ENCODE measurements at places on chromosomes 6 and 20.
A peak's percentile ranks its signal among the peaks of the same experiment; 100 is the strongest.

DNA sequence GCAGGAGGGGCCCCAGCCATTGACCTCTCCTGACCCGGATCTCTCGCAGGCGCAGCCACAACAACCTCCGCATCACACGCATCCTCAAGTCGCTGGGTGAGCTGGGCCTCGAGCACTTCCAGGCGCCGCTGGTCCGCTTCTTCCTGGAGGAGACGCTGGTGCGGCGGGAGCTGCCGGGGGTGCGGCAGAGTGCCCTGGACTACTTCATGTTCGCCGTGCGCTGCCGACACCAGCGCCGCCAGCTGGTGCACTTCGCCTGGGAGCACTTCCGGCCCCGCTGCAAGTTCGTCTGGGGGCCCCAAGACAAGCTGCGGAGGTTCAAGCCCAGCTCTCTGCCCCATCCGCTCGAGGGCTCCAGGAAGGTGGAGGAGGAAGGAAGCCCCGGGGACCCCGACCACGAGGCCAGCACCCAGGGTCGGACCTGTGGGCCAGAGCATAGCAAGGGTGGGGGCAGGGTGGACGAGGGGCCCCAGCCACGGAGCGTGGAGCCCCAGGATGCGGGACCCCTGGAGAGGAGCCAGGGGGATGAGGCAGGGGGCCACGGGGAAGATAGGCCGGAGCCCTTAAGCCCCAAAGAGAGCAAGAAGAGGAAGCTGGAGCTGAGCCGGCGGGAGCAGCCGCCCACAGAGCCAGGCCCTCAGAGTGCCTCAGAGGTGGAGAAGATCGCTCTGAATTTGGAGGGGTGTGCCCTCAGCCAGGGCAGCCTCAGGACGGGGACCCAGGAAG, 4.5 kb upstream of the COL9A3 start:
- no peak for DNase-seq

- DNase-seq, result no peak
Measured at GRCh38 chr20:47392721-47393073, 36.2 kb upstream of the ZMYND8 start.

GRCh38 chr20:8790442-8791074, 278.3 kb upstream of the PLCB4 start:
- DNase-seq, result peak; percentile 67

GRCh38 chr20:40781327-40782042, 92.4 kb upstream of the MAFB start:
- DNase-seq, result no peak

- DNase-seq, result no peak
Measured at GRCh38 chr6:42195415-42195814, 659 bp upstream of the GUCA1B start.

DNA sequence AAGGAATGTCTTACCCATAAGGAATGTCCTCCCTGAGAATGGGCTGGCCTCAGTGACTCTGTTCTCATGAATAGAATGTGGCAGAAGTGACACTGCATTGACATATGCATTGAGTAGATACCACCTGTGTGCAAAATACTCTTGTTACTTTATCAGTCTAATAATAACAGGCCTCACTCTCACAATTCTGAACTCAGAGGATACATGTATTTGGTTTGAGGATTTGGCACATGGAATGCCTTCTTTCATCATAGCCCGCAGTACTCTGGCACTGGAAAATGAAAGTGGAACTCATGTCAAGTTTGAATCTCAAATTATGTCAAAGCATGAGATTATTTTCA, 52.9 kb upstream of the PLCB4 start:
- DNase-seq, result no peak

DNA sequence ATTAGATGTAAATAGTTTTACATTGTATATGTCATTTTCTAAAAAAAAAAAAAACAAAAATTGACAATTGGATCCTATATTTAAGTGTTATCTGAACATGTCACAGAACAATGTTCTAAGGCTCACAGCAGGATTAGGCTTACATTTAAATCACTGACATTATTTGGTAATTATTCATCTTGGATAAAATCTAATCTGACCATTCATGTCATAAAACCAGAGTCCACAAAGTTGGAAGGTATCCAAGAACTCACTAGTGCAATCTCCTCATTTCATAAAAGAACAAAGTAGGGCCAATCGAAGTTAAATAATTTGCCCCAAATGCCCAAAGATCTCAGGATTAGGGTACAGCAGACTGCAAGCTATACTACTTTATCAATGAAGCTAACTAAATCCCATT, 73.0 kb downstream of the PDSS2 start:
- peak; percentile 17 for DNase-seq

DNA sequence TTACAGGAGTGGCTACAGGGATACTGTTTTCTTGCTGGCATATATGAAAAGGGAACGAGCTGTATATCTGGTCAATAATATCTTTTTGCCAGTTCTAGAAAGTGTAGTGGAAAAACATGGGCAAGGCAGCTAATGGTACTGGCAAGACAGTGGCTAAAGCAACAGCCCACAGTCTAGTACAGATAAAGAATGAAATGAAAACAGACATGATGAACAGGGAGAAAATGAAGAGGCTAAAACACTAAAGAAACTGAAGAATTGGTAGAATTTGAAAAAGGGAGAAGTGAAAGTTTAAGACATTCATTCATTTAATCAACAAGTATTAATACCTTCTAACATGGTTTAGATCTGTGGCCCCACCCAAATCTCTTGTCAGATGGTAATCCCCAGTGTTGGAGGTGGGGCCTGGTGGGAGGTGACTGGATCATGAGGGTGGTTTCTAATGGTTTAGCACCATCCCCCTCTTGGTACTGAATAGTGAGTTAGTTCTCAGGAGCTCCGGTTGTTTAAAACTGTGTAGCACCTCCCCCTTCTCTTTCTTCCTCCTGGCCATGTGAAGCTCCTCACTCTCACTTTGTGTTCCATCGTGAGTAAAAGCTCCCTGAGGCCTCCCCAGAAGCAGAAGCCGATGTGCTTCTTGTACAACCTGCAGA, 18.1 kb downstream of the FAM184A start:
- DNase-seq, result no peak

DNA sequence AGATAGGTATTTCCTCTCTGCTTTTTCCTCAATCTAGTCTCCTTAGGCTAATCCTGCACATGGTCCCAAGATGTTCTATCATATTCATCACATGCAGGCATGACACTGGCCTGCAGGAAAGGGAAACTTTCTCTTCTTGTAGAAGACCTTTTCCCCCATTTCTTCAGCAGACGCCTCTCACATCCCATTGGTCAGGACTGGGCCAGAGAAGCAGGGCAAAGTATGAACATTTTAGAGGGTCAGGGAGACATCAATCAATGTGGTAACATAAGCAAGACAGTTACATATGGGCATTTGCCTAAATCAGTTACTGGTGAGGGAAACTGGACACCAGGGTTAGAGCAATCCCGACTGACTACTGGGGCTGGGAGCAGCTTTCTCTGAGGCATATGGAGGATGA, 90.1 kb downstream of the CRYBG1 start:
- no peak for DNase-seq

DNA sequence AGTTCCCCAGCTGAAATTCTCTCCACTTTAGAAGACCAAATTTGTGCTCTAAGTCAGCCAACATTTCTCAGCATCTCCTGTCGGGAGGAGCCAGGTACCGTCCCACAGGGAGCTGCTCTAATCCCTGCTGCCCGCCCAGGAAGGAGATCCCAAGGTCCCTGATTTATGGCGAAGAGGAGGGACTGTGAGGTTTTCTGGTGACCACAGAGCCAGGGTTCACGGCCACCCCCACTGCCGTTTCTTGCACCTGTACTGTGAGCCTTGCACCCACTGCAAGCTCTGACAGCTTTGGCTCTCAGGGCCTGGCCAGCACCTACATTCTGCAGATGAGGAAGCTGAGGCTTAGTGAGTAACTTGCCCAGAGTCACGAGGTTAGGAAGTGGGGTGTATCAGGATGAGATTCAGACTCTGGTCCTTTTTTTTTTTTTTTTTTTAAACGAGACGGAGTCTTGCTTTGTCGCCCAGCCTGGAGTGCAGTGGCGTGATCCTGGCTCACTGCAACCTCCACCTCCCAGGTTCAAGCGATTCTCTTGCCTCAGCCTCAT, 34.9 kb downstream of the FOXC1 start:
- no peak for DNase-seq

- DNase-seq, result no peak
Measured at GRCh38 chr6:137870308-137870644, 3.2 kb downstream of the TNFAIP3 start.
